Fibroblast of skin of abdomen (primary cell): ENCODE measurements at places on chromosomes 4 and X.

- no peak for DNase-seq
These were observed 63.0 kb downstream of the FAM184B start for GRCh38 chr4:17718471-17718870.

GRCh38 chr4:106967892-106968291 lies 68.2 kb downstream of the DKK2 start:
- no peak for DNase-seq

GRCh38 chrX:131675596-131676194 lies 131.8 kb downstream of the OR13H1 start:
- DNase-seq = no peak

- DNase-seq = no peak
These were observed 56.2 kb downstream of the PPA2 start for GRCh38 chr4:105417624-105418023.

DNA sequence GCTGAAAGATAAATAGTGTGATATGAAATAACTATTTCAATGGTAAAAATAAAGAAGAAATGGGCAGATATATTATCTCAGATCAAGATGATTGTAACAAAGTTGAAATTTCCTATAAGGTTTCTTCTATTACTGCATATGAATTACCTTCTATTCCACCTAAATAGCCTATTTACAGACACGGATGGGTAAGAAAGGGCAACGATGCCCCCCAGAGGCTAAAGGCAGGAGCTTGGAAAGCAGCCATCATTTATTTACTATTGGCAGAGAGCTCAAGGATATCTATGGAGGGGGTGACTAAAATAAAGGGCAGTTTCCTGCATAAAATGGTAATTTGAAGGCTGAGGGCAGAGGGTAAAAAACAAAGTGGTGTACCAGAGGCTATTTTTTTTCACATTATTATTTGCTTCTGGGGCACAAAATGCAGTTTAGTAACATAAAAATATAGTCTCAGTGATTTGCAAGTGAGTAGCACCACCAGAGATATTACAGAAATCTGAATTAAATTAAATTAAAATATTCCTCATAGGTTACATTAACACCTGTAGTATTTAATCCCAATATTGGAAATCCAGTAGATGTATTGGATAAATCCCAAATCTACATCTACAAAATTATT lies 123.1 kb downstream of the BTC start:
- peak; percentile 62 for DNase-seq
